ENCODE measurements at places on chromosomes 1 and 21. TPM values are rescaled to one million over a fixed set of nuclear protein-coding genes. Genes with fewer than 3 reads are reported as not detected.

DNA sequence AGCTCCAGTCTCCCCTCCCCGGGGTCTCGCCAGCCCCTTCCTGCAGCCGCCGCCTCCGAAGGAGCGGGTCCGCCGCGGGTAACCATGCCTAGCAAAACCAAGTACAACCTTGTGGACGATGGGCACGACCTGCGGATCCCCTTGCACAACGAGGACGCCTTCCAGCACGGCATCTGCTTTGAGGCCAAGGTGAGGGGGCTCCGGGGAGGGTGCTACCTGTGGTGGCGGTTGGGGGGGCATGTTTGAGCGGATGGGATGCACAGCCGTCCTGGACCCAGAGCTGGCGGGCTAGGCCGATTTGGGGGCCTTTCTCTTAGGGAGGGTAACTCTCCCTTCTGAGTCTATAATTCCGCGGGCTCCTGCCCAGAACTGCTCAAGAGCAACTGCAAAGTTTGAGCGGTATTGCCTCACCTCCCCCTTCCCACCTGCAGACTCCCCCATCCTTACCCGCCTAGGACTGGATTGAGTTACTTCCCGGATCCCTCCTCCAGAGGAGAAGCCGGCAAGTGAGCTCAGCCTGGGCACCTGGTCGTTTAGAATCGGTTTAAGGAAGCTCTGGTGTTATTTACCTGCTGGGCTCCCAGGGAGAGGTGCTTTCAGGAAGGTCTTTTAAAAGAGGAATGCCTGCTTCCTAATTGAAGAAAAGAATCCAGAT lies 730 bp downstream of the NOS1AP start:
- peak; percentile 65 for DNase-seq

DNA sequence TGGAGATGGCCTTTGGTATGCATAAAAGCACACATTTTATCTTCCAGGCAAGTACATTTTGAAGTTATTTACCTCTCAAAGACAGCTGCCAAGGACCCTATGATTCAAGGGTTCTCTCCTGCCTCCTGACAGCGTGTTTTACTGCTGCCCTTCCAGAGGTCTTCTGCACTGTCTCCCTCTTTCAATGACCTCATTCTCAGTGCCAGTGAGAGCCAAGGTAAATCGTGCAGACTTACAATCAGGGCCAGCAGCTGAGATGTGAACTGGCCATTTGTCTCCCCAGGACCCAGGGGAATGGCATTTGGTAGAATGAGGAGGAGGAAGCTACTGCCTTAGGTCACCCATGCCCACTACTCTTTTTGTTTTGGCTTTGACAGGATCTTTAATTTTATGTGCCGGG lies 84.2 kb upstream of the FGGY start:
- DNase-seq: no peak

DNA sequence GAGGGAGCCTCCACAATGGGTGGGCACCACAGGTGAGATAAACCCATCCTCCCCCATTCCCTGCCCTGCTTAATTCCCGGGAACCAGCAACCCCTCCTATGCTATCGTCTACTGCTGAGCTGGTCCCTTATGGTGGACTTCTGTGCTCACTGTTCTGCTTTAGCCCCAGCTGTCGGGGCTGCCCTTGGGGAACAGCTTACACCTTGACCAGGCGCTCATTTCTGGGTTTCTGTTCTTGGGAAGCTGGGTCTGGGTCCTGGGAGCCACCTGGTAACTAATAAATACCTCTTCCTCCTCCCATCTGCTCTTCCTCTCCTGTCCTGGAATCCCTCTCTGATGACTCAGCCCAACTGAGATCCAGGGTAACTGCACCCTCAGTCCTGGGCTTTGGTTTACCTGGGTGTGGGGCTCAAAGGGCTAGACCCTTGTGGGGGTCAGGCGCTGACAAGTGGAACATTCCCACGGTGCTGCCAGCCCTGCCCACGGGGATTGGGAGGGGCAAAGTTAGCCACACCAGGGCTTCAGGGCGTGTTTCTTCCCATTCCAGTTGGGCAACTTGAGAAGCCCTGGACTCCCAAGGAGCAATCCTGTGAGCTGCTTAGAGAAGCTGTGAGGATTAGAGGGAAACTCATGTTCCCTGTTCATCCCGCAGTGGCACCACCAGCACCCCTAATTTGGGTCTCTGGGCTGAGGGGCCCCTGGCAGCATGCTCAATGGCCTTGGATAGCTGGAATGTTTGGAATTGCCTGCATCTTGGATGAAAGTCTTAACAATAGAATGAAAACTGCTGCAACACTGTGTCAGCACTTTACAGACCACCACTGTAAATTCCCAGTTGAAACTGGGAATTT lies 1.6 kb downstream of the PCAT6 start:
- no peak for DNase-seq

DNA sequence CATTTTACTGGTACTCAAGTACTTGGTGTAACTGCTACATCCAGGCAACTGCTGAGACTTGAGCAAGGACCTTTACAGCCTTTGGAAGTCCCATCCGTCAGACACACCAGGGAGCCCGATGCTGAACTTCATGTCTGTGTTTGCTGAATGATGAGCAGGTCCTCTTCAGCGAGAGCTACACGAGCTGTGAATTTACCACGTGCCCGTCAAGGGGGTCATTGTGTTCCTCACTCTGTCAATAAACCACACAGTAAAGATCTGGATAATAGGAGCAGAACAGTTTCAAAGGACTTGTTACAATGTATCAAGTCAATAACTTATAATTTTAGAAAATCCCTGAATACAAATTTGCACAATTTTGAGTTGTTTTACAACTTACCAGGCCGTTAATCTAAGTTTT lies 427.2 kb downstream of the KIF26B start:
- peak; percentile 25 for DNase-seq

DNA sequence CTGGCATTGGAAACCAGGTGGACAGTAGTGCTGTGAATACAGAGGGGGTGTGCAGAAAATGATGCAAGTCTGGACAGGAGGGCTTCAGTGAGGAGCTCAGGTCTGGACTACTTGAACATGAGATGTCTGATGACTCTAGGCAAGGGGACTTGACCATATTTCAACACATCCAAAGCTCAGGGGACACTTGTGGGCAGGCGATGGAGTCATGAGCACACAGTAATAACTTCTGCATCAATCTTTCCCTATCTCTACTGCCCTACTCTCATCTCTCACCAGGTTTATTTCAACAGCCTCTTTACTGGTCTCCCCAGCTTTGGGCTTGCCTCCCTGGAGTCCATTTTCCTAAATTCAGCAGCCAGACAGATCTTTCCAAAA lies 21.9 kb downstream of the FMO2 start:
- DNase-seq: no peak

GRCh38 chr1:98932184-98932583 lies 72.5 kb downstream of the PLPPR5 start:
- no peak for DNase-seq

- no peak for DNase-seq
Observed at GRCh38 chr1:147080671-147081394, 91.4 kb downstream of the PRKAB2 start.

DNA sequence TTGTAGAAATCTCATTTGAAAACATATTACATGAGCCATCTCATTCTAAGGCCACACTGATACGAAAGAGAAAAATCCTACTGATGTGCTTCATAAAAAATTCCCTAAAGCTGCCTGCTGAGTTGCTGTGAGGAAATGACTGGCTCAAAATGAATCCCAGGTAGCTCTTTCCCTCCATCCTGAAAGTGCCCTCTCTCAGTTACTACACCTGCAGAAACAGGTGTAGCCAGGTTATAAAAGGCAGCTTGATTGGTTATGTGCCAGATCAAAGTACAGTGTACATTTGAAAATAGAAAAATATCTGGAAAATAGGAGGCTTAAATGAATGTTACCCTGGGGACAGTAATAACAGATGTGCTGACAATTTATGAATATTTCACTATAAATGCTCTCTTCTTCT lies 833.4 kb upstream of the ADGRL4 start:
- DNase-seq: no peak

DNA sequence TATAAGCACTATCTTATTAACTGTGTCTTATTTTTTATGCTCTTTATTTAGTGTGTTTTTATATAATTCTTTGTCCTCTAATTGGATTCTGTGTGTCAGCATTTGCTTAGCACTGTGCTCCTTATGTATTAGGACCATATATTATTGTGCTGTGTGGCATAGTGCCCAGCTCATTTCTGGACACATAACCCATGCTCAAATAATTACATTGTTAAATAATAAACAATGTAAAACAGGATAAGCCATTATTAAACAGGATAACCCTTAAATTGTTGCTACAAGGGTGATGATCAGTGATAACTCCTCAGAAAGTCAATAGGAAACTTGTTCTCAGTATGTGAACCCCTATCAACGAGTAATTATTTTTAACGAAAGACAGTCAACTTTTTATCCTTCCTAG lies 150.4 kb downstream of the ADGRL4 start:
- DNase-seq: no peak

GRCh38 chr1:6577831-6578525 lies 1.8 kb upstream of the ZBTB48 start:
- DNase-seq: no peak

DNA sequence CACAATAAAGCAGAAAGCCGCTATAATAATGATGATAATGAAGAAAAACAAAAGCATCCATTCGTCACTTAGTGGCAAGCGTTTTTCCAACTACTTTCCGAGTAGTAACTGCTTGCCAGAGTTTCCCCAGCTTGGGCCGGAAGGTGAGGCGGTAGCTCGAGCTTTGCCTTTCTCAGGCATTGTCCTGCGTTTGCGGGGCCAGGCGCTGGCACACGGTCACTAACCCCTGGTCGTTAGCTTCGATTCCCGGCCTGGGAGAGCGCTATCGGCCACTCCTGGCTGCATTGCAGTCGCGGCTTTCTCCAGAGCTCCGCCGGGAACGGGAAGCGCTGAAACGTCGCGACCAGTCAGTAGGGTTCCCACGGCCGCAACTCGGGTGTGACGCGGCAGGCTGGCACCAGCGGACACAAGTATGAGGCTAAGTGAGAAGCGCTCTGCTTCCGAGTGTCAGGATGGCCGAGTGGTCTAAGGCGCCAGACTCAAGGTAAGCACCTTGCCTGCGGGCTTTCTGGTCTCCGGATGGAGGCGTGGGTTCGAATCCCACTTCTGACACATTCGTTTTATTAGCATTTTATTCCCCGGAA lies 14.6 kb upstream of the ZNF692 start:
- peak; percentile 94 for DNase-seq

DNA sequence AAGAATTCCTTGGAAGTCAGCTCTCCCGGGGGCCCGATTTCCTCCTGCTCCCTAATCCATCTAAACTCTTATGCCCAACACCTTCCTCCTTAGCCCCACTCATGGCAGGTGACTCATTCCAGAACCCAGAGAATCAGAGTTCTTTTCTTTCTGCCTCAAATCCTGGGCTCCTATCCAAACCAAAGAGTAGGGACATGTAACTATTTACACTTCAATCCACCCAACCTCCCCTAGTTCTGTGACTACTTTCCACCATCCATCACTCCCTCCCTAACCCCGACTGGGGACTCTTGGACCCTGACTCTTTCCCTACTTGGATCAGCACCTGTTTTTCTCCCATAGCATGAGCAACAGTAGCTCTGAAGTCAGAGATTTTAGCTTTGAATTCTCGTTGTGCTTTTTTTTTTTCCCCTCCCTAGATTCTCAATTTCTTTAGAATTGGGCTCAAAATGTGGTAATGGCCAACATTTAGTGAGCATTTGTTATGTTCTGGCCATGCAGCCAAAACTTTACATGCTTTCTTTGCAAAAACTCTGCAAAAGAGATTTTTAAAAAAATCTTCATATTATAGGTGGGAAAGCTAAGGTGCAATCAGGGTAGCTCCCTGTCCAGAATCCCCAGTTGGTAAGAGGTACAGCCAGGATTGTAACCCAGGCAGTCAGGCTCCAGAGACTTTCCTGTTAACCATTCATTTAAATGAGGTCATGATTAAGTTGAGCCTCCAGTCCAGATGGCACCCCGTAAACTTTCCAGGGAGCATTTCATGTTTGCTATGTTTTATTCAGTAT lies 7.5 kb upstream of the CYP4A11 start:
- no peak for DNase-seq

- no peak for DNase-seq
Observed at GRCh38 chr1:63824451-63824850, 50.6 kb downstream of the ROR1 start.

DNA sequence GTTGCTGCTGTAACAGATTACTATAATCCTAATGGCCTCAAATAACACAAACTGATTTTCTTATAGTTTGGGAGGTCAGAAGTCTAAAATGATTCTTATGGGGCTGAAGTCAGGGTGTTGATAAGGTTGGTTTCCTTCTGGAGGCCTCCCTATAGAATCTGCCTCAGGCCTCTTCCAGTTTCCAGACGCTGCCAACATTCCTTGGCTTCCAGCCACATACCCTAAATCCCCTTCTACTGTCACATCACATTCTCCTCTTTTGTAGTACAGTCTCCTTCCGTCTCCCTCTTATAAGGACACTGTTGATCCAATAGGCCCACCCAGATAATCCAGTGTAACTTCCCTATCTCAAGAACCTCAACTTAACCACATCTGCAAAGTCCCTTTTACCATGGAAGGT lies 145.3 kb upstream of the NCAM2 start:
- no peak for DNase-seq

DNA sequence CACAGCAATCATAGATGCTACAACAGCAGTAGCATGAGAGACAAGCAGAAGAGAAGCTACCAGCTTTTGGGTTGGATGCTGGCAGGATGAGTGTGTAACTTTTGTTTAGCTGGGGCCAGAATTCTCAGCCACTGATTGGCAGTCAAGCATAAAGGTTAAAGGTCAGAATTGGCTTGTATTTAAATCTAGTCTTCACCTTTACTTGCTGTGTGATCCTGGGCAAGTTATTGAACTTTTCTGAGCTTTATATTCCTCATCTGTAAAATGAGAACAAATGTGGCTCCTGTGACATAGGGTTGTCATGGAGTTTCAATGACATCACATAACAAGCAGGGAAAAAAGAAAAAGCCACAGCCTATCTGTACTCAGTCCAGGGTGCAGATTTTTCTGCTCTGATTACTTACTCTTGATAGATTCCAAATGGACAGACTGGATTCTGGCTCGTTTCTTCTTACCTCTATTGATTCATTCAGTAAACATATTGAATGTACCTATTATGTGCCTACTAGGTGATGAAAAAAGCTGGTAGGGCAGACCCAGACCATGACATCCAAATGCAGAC lies 2.8 kb upstream of the AZIN2 start:
- DNase-seq: no peak

DNA sequence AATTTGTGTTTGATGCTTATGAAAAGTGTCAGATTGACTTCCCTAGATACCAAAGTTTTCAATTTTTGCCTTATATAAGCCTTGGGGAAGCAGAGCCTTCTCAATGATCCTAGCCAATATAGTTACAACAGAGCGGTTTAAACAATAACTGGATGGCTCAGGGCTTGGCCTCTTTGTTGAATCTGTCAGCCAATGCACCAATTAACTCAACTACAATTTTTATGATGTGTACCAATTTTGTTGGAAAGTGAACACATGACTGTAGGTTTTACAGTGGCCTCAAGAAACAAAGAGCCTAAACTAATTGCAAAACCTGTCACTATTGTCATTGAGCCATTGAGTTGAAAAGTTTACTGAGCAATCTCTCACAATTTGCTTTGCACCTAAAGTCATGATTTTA lies 71.6 kb upstream of the RGS18 start:
- no peak for DNase-seq

Gene LY9
- total RNA-seq: 3.3 TPM

Gene PPIAL4G
- total RNA-seq: 0.20 TPM

Gene RHBG
- total RNA-seq: not detected

Gene KCND3
- total RNA-seq: 6.3 TPM

Gene GPR61
- total RNA-seq: not detected

Gene APOBEC4
- not detected for total RNA-seq

Gene GPR52
- total RNA-seq: 1.9 TPM

Gene F13B
- total RNA-seq: not detected

Gene WDR64
- total RNA-seq: not detected

Gene OR1C1
- total RNA-seq: not detected

Gene MROH9
- total RNA-seq: not detected

Gene KRTAP13-2
- total RNA-seq: not detected

Gene FBLIM1
- 39.0 TPM for total RNA-seq

Gene SPRR3
- not detected for total RNA-seq

Gene KCNQ4
- 0.96 TPM for total RNA-seq

Gene LCE3D
- not detected for total RNA-seq
